ENCODE measurements at places on chromosomes 7 and 10.

DNA sequence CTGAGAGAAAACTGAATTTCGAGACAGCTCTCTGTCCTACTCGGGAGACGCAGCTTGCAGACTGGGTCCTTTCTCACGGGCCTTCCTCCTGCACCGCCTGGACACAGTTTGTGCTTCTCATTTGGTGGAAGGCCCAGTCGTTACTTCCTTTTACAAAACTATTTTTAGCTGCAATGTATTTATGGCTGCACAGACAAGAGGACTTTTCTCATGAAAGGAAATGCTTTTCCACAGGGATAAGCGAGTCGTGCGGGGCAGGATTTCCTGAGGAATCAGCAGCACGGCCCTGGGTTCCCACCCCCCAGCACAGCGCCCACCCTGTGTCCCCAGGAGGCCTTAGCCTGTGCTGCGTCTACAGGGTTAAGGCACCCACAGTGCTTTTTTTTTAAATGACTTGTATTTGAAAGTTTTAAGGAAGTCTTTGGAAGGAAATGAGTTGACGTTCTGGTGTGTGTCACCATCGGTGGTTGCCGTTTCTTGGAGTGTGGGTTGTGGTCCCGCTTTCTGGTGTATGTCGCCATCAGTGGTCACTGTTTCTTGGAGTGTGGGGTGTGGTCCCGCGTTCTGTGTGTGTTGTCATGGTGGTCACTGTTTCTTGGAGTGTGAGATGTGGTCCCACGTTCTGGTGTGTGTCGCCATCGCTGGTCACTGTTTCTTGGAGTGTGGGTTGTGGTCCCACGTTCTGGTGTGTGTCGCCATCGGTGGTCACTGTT, 50.9 kb downstream of the INPP5A start:
- DNase-seq: no peak

- DNase-seq: no peak
Observed at GRCh38 chr7:135974667-135975066, 2.5 kb downstream of the MTPN start.

DNA sequence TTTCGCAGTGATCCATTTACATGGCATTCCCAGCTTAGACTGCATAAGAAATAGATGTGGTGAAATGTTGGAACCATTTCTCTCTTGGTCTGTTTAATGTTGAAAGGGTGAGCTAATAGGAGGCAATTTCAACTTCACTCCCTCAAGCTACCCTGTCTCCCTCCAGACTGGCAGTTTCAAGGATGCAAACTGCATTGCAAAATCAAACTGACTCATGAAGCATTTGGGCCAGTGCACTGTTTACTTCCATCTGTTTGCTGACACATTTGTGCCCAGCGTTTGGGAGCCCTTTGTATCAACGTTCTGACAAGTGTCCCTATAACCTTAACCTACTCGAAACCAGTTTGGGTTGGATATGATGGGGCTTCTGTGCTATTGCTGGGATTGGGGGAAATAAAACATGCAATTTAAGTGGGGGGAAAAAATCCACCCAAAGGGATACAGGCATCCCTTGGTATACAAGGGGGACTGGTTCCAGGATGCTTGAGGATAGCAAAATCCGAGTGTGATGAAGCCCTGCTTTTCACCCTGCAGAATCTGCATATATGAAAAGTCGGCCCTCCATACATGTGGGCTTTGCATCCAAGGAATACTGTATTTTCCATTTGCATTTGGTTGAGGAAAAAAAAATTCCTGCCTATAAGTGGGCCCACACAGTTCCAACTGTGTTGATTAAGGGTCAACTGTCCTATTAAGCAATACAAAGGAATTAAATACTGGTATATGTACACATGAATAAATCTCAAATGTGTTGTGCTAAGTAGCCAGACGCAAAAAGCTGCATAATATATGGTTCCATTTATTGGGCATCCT, 15.6 kb downstream of the RHEB start:
- DNase-seq: peak; percentile 95

GRCh38 chr10:49187044-49187484, 1.1 kb downstream of the TMEM273 start:
- DNase-seq: no peak

- DNase-seq: no peak
Observed at GRCh38 chr7:139797607-139798006, 19.8 kb upstream of the HIPK2 start.

- no peak for DNase-seq
Observed at GRCh38 chr7:1415389-1415990, 43.8 kb downstream of the MICALL2 start.

DNA sequence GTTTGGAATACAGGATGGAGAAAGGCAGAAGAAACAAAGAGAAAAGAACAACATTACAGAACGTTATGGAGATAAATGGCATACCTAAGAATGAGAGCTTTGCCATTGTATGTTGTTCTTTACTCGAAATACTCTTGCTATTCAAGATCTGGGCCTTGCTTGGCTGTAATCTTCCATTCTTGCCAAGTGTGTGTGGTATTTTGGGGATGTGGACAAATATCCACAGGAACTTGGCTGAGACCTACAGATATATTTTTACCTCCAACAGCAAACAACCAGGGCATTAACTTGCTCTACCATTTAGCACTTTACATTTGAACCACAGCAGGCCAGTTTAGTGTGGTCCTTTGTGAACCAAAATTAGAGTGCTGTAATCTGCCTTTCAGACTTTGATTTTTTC, 76.3 kb downstream of the DKK1 start:
- DNase-seq: no peak
